ENCODE measurements at places on chromosomes 3 and 15. TPM values are rescaled to one million over a fixed set of nuclear protein-coding genes. Genes with fewer than 3 reads are reported as not detected.

DNA sequence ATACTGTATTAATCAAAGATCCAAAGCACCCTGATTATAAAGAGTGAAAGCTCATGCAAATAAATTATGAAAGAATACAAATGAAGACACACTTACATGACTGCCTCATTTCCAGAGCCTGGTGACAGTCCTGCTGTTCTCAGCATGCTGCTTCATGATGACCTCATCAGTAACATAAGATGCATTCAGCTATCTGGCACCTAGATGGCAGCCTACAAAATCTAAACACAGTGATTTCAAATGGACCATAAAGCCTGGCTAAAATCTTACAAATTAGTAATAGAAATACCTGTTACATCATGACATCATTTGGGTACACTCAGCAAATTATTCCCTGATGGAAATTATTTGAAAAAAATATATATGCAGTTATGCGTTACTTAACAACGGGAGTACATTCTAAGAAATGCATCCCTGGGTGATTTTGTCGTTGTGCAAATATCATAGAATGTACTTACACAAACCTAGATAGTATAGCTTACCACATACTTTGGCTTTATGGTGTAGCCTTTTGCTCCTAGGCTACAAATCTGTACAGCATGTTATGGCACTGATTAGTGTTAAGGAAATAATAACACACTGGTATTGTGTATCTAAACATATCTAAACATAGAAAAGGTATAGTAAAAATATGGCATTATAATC is 207.2 kb downstream of the EPHA3 start:
- no peak for DNase-seq

SLC28A1 gene
- not detected for total RNA-seq

DNA sequence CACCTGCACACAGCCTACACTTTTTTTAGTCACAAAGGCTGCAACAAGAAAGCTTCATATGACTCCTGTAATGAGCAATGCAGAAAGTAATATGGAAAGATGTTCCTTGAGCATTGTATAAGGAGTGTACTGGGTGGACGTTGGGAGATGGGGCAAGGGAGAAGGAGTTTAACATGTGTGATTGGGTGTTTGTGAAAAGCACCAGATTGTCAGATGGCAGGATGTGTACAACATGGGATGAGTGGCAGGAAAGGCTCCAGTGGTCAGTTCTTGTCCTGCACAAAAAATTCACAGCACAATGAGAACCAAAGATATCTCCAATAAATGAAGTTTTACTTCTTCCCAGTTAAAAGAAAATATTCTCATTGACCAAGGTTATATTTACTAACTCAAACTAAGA is 255.1 kb downstream of the EPHA3 start:
- no peak for DNase-seq

GPR87 gene
- total RNA-seq = 0.24 TPM

DNAJA4 gene
- 34.4 TPM for total RNA-seq

DNA sequence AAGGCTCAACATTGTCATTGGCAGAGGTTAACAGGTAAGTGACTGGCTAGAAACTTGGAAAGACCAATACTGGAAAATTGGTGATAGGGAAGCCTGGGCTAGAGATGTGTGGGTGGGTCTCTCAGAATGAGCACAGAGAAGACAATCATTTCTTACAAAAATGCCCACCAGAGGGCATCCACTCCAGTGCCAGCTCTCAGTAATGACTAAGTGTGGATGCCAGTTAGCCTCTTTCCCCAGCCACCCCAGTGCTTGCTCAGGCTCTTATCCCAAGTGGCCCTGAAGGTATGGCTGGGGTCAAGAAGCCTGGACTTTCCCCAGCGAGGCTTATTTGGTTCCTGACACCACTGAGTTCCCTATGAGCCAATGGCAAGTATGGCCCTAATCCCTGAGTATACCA is 115.9 kb upstream of the ST8SIA2 start:
- DNase-seq = peak; percentile 47

DNA sequence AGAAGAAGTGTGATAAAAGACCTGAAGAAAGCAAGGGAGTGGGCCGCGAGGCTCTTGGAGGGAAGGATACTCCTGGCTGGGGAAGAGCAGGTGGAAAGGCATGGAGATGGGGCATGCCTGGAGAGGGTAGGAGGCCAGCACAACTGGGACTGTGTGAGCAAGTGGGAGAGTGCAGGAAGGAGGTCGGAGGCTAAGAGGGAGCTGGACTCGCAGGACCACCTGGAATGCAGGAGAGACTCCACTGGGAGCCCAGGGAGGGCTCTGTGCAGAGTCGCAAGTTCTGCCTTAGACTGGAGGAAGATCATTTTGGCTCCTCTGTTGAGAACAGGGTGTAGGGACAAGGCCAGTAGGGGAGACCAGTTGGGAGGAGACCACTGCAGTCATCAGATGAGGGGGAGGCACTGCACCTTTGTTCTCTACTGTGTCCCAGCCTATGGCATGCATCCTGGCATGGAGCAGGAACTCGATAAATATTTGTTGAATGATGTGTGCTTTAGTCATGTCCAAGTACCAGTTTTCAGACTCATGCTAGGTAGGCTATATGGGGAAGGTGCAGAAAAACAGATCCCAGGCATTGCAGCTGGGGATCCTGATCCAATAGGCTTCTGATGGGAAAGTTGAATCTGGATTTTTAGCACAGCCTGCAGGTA is 13.7 kb downstream of the FAM107A start:
- DNase-seq = no peak

DNA sequence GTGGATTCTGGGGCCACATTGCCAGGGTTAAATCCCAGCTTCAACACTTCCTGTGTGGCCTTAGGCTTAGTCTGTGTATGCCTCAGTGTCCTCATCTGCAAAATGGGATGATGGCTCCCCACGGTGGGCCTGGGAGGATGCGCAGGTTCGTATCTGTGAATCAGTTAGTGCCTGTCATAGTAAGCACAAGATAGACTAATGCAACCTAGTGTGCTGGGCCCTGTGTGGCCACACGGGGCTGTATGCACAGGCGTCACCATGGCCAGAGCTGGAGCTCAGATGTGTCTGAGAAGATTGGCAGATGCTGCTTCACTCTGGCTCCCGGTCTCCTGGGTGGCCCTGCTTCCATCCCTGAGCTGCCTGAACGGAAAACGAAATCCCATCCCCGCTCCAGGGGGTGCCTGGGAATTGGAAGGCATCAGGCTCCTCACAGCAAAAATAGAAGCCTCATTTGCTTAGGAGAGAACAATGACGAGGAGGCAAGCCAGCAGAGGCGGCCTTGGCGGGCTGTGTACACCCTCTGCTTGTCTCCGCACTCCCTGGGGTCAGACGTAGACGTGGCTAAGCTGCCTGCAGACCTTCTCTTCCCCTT is 103.6 kb downstream of the APBA2 start:
- DNase-seq = no peak

PRC1 gene
- 6.7 TPM for total RNA-seq

GRCh38 chr15:38843736-38844590 is 279.3 kb upstream of the RASGRP1 start:
- DNase-seq = no peak

DNA sequence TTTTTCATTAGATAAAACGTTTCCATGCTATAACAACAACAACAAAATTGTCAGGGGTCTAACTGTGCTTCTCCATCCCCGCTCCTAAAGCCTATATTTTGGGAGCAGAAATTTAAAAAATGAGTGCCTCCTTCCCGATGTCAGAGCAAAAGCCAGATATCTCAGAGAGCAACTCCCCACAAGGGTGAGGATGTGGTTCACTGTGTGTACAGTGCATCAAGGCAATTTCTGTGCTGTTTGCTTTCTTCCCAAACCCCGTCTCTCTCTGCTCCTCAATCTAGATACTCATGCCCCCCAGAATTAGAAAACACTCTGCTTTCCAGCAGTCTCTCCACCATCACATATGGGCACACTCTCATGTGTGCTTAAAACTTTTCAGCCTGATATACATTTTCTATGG is 76.7 kb upstream of the MBNL1 start:
- no peak for DNase-seq

GRCh38 chr3:4943549-4943948 is 35.7 kb upstream of the BHLHE40 start:
- DNase-seq = no peak

DNA sequence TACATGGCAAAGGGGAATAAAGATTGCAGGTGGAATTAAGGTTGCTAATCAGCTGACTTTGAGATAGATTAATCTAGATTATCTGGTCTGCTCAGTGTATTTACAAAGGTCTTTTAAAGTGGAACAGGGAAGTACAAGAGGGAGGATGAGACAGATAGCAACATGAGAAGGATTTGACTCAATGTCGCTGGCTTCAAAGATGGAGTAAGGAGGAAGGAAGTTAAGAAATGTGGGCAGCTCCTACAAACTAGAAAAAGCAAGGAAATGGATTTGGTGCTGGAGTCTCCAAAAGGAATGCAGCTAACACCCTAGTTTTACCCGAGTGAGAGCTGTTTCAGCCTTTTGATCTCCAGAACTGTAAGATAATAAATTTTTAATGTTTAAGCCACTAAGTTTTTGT is 180.7 kb upstream of the TTC14 start:
- no peak for DNase-seq

DNA sequence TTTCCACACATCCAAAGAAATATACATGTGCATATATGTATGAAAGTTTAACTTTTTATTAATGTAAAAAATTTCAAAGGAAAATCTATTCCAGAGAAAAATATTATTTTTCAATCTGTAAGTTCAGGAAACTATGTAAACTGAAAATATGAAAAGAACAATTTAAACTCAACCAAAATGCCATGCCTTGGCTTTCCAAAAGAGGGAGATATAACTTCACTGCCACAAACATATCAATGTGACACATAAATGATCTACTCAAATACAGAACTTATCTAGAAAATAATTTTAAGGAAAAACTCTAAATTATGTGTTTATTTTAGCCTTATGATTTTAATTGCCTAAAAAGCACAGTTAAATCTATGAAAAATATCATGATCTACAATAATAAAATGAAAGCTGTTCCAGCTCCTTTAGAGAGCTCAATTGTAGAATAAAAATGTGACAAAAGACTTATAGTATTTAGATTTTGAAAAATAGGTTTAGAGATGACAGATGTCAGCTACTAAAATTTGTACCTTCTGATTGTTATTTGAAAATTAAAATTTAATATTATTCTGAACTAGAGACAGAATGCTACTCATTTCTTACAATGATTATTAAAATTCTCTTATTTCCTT is 94.8 kb downstream of the GBE1 start:
- no peak for DNase-seq

DNA sequence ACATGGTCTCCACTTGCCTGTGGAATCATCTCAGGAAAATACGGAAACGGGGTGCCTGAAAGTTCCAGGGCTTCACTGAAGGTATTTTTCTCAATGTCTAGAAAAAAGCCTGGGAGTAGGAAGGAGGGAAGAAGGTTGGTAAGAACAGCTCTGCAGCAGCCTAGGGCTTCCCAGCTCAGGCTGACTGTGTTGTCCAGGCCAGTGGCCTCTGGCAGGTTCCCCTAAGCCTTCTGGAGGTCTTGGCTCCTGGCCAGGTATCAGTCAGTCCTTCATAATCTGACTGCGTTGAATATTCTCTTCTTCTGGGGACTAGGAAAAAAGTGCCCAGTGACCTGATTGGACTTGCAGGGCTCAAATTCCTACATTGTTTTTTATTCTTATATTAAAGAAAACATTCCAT is 38.6 kb downstream of the SSR3 start:
- no peak for DNase-seq

GRCh38 chr3:161314836-161315395 is 56.4 kb downstream of the SPTSSB start:
- no peak for DNase-seq

DNA sequence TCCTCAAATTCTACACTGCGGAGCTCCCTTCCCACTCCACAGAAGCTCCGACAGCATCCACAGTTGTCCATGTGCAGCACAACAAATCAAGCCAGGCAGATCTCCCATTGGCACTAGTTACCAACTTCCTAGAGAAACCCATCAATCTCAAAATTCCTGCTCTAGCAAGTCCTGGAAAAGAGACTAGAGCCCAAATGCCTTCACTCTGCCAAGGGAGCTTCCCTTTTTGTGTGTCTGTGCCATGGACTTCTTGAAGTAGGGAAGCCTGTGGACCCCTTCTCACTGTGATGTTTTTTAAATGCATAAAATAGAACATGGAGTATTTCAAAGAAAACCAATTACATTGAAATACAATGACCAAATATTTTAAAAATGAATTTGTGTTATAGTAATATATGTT is 59.1 kb downstream of the TGFBR2 start:
- DNase-seq = no peak

DNA sequence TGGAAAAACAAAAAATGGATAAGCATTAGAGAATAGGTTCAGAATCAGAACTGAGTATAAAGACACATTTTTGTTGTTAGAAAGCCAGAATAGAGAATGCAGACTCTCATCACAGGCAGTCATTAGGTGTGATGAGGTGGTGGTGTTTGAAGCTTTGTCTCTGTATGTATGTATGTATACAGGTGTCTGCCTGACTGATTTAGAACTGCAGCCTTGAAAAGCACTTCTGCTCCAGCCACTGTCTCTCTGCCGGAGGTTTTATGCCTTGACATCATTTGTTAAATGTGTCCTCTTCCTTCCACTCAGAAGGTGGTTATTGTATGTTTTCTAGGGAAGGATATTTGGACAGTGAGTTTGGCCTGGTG is 80.7 kb upstream of the ZBED2 start:
- DNase-seq = no peak
